ENCODE measurements at places on chromosomes 11 and 22. TPM values are rescaled to one million over a fixed set of nuclear protein-coding genes. Genes with fewer than 3 reads are reported as not detected.

The OR6M1 gene
- not detected for total RNA-seq

The MS4A15 gene
- not detected for total RNA-seq

The OR8G1 gene
- total RNA-seq = not detected

The INS gene
- total RNA-seq = not detected

The RFPL3 gene
- total RNA-seq = not detected

The SPON1 gene
- total RNA-seq = not detected

The HTR3B gene
- total RNA-seq = not detected

The UPK2 gene
- total RNA-seq = 0.71 TPM

The KCNJ5 gene
- not detected for total RNA-seq

The BAIAP2L2 gene
- total RNA-seq = 4.4 TPM

The TPBGL gene
- total RNA-seq = 0.15 TPM

The PRG3 gene
- total RNA-seq = not detected

The SMTNL1 gene
- total RNA-seq = not detected
